ENCODE measurements at places on chromosomes 7 and 10.

- no peak for DNase-seq
Measured at GRCh38 chr7:124679586-124680225, 85.9 kb downstream of the GPR37 start.

DNA sequence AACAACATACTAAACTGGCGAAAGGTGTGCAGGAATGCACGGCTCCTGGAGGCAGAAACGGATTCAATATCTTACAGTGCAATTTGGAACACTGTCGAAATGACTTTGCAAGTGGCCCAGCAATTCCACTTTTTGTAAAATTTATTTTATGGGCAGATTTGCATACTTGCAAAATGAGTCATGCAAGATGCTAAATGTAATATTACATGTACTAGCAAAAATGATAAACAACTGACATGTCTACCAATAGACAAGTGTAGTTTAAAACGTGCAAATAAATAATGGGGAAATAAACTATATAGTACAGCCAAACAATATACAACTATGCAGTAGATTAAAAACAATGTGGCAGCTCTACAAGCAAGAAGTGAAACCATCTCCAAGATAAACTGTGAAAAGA, 97.7 kb downstream of the ARHGAP12 start:
- no peak for DNase-seq

- DNase-seq, result no peak
Measured at GRCh38 chr10:114638821-114639625, 19.1 kb downstream of the ABLIM1 start.

GRCh38 chr10:113643183-113643582, 20.7 kb downstream of the NRAP start:
- DNase-seq, result no peak

- no peak for DNase-seq
Measured at GRCh38 chr7:134120405-134120804, 6.7 kb upstream of the LRGUK start.

- no peak for DNase-seq
Measured at GRCh38 chr7:34761627-34762026, 103.6 kb downstream of the NPSR1 start.

GRCh38 chr7:80264769-80265495, 130.3 kb downstream of the GNAI1 start:
- DNase-seq, result no peak

DNA sequence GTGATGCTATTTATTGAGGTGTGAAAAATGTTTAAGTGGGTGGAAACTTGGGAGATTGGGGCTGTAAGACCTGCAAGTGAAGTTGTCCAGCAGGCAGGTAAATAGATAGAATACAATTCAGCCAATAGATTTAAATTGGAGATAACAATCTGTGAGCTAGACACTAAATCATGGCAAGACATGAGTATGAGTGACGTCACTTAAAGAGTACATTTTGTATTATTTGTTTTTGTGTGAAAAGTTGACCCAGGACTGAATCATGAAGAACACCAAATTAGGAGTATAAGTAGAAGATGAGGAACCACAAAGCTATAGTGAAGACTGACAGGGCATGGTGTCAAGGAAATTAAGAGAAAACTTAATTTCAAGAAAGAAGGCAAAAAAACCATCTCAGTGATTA, 249.1 kb upstream of the SEMA3C start:
- DNase-seq, result no peak

GRCh38 chr7:91285696-91286355, 21.6 kb downstream of the FZD1 start:
- DNase-seq, result no peak

- DNase-seq, result no peak
Measured at GRCh38 chr10:114680543-114681117, 22.6 kb upstream of the ABLIM1 start.

- no peak for DNase-seq
Measured at GRCh38 chr7:95041031-95041430, 133.6 kb downstream of the PPP1R9A start.

DNA sequence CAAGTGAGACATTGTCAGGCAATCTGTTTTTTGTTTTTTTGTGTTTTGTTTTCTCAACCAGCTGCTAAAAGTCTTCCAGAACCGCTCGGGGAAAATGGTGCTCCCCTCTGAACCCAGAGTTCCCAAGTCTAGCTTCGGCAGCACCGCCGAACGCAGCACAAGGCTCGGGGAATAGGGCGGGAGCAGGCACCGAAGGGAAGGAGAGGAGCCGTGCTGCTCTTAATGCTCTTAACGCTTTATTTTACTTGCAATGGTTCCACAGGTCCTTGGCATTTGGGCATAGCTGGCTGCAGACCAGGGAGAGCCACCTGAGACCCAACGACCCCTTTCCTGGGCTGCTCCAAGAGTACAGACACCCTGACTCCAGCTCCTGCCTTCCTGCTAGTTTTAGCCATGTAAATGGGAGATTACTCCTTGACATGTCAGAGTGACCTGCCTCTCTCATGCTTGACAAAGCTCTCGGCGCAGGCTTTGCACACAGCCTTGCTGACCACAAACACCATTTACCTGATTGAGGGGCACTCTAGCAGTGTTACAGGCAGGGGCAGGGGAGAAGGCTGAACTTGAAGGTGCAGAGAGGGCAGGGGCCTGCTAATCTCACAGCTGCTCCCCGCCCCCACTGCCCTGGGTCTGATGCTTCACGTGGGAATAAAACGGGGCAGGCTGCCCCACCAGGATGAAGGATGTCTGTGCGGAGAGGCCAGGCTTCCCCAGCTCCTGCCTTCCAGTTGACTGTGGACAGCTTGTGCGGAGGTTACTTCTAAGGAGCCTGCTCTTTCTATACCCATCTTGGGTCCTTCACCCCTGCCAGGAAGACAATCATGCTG, 58.6 kb upstream of the EFCAB10 start:
- DNase-seq, result no peak

- no peak for DNase-seq
Measured at GRCh38 chr10:43686414-43686813, 37.7 kb upstream of the ZNF32 start.

DNA sequence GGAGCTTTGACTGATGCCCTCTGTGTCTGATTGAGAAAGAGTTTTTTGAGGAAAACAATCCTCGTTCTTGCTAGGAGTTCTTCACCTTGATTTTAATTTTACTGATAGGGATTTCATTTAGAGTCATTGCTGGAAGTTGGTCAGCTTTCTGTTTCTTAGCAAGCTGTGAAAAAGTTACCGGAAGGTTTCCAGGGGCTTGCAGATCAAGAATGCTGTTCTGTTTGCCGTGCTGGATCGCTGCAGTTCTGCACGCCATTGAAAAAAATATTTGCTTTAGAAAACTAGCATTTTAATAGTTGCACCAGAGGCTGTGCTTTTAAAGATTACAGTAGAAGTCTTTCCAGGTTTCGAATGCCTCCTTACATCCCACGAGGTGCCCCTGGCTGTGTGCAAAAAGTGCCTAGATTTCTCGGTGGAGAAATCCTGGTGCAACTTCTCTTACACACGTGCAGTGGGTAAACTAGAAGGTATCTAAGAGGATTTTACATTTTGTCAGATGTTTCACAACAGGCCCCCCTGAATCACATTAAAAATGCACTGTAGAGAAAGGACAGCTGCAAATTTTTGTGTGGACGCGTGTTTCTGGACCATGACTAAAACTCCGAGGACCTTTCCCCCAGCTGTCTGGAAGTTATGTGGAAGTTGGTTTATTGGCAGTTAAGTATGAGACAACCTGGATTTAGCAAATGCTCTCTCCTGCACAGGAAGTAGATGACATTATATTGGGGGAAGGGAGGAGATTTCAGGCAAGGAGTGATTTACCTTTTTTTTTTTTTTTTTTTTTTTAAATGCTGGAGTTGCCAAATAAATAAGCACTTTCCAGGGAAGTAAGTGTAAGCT, 5.8 kb downstream of the TCF7L2 start:
- no peak for DNase-seq

DNA sequence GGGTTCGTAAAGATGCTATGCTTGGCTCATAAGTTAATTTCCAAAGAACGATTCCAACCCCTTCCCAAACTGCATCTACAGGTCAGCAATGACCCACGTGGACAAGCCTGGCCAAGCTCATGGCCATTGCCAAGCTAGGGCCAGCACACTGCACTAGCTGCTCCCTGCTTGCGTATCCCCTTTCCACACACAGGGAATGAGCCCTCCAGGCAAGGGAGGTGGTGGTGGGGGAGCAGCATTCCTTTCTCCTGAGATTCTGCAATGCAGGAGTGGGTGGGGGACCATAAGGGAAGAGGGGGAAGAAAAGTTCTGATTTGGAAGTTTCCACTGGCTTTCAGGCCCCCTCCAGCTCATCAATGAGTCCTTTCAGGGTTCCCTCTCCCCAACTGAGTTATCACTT, 56.0 kb downstream of the SH3PXD2A start:
- no peak for DNase-seq

All from activated T-helper 1 cell treated with Interleukin-2 at 50 U/mL for 16 hours (primary cell).